ENCODE measurements at places on chromosomes 12 and 14.

GRCh38 chr14:42715316-42715715 lies 1108.6 kb downstream of the LRFN5 start:
- DNase-seq = no peak

DNA sequence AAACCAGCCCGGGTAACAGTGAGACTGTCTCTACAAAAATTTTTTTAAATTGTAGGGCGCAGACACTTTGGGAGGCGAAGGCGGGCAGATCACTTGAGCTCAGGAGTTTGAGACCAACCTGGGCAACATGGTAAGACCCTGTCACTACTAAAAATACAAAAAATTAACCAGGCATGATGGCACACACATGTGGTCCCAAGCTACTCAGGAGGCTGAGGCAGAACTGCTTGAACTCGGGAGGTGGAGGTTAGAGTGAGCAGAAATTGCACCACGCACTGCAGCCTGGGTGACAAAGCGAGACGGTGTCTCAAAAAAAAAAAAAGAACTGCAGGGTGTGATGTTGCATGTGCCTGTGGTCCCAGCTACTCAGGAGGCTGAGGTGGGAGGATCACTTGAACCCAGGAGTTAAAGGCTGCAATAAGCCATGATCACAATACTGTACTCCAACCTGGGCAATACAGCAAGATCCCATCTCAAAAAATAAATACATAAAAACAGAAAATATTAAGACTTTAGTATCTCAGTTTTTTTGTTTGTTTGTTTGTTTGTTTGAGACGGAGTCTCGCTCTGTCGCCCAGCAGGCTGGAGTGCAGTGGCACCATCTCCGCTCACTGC lies 16.9 kb downstream of the ATXN2 start:
- DNase-seq = no peak

GRCh38 chr14:35296545-35296944 lies 4.4 kb downstream of the PSMA6 start:
- DNase-seq = no peak

DNA sequence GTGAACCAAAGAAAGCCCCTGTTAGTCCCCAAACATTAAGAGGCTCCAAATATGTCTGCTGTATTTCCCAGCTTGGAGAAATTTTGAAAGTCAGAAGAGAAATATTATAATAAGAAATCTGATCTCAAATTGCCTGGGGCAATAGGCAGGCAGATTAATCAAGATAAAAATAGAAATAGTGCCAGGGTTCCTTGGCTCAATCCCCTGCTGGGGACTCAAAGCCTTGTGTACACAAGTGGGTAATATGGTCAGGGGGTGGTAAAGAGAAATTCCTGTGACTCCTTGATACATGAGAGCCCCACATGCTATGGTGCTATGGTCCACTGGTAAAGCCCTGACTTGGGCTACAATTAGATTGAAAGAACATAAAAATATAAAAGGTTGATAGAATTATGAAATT lies 41.3 kb upstream of the ARID2 start:
- DNase-seq = no peak

DNA sequence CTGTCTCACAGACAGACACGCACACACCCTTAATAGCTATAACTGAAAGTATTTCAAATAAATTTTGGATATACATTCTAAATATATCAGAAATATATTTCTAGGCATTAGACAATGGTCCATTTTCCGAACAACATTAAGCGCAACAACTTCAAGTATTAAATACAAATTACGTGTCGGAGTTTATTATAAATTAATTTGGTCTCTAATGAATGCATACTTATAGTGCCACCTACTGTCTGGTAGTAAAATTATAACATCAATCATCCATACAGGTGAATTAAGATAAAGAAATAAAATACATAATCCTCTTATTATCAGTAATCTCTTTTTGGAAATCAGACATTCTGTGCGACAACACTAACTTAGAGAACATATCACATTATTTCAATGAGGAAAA lies 27.2 kb upstream of the CMAS start:
- no peak for DNase-seq

GRCh38 chr14:55097881-55098560 lies 31.0 kb upstream of the LGALS3 start:
- peak; percentile 27 for DNase-seq

DNA sequence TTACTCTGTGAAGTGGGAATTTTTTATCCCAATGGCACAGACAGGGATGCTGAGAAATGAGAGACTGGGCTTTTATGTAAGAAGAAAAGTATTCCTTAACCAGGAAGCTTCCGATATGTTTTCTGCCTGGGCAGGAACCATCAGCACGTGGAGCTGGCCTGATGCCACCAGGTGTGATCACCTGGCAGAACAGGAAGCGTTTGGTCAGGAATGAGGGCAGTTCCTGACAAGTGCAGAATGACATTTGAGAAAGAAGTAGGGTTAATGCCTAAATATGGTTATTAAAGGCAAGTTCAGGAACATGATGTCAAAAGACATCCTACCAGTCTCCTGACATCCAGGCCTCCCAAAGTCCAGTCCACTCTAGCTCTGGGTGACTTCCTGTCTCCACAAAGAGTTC lies 210.3 kb downstream of the NUAK1 start:
- DNase-seq = no peak

DNA sequence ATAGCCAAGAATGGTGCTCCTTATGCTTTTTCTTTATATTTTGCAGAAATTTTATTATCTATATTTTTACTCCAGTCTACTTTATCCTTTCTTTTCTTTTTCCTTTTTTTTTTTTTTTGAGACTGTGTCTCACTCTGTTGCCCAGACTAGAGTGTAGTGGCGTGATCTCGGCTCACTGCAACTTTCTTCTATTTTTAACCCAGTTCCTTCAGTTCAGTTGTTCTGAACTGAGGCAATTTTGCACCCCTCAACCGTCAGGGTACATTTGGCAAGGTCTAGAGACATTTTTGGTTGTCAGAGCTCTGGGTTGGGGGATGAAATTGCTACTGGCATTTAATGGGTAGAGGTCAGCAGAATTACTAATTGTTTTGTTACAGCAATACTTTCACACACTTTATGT lies 75.7 kb downstream of the DIP2B start:
- DNase-seq = no peak

DNA sequence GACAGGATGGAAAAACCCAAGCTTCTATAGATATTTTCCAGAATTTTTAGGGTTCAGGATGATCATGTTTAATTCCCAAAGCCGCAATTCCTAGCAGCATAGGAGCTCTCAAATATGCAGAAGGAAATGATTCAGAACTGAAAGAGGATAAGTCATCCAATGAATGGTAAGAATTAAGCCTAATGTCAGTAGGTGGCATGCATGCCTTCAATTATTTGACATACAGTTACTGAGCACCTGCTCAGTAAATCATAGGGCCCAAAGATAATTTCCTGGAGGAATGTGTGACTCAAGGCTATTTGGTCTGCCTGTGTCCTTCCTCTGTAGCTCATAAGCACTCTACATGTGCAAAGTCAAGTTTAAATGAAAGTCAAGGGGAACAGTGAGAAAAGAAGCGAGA lies 116.8 kb upstream of the SLC38A4 start:
- no peak for DNase-seq

- DNase-seq = no peak
These were observed 5.7 kb upstream of the SLC35F4 start for GRCh38 chr14:57871459-57872080.
